ENCODE measurements at places on chromosomes 12 and 14.

DNA sequence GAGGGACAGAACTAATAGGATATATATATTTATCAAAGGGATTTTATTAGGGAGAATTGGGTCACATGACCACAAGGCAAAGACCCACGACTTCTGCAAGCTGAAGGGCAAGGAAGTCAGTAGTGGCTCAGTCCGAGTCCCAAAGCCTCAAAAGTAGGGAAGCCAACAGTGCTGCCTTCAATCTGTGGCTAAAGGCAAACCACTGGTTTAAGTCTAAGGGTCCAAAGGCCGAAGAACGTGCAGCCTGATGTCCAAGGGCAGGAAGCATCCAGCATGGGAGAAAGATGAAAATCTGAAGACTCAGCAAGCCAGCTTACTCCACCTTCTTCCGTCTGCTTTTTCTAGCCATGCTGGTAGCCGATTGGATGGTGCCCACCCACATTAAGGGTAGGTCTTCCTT is 157.9 kb upstream of the CRY1 start:
- no peak for DNase-seq

DNA sequence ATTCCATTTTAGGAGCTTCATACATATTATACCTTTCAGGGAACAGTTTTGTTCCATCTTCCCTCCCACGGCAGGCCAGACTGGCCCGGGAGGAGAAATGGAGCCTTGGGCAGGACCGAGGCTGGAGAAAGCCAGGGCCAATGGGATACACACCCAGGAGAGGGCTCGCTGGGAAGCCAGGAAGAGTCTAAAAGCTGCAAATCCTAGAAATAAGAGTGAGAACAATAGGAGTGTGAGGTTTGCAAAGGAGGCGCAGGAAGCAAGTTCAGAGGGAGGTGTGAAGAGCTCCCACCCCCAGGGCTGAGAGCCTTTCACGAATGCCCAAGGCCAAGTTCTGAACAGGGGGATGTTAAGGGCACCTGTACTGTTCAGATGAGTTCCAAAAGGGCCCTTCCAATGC is 67.5 kb upstream of the CPSF6 start:
- DNase-seq = no peak

GRCh38 chr14:29005647-29006046 is 239.1 kb downstream of the FOXG1 start:
- no peak for DNase-seq

GRCh38 chr12:45131506-45131905 is 80.6 kb upstream of the DBX2 start:
- DNase-seq = no peak

DNA sequence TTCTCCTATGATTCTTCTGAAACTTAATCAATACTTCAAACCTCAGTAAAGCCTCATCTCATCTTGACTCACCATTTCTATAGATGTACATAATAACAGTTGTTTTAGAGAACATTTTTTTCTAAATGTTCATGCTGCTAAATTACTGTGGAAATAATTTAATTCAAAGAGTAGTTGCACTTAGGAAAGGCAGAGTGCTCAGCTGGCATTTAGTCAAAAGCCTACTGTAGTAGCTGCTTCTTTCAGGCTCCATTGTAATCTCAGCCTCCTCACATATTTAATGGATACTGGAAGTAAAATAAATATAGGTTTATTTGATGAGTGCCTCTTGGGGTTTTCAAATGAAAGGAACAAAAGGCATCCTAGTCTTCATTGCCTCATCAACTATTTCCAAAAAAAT is 325.0 kb downstream of the CCER1 start:
- DNase-seq = no peak

GRCh38 chr12:19026614-19027488 is 102.7 kb upstream of the PLEKHA5 start:
- no peak for DNase-seq

DNA sequence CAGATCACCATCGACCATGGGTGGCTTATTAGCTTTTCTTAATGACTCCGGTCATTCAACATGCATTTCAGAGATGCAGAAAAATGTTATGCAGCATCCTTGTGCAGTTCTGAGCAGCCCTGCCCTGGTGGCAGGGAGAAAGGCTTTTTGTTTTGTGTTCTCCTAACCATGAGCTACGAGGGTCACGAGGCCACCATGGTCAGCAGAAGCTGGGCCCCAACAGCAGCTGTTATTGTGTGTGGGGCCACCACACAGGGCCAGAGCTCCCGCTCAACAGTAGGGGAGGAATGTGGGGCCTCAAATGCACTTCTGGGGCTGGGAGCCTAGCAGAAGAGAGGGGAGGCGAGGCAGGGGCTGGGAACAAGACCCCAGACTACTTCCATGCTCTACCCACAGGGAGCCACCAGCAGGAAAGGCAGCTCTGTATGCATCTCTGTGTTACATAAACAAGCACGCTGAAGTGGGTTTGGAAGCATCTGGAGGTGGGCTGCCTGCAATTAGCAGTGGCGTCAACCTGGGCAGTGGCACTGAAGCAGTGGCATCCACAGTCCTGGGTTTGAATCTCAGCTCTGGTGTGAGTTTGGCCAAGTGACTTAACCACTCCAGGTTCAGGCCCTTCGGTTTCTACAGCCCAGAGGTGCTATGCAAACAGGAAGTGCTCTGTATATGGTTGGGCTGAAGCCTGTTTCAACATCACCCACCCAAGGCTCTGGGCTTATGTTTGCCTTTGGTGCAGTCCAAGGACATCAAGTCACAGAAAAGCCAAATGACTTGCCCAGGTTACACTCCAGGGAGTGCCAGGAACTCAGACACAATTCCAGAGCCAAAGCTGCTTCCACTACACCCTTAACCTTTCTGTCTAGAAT is 16.3 kb downstream of the GLTP start:
- no peak for DNase-seq

GRCh38 chr12:95522692-95523091 is 28.6 kb downstream of the USP44 start:
- DNase-seq = no peak

DNA sequence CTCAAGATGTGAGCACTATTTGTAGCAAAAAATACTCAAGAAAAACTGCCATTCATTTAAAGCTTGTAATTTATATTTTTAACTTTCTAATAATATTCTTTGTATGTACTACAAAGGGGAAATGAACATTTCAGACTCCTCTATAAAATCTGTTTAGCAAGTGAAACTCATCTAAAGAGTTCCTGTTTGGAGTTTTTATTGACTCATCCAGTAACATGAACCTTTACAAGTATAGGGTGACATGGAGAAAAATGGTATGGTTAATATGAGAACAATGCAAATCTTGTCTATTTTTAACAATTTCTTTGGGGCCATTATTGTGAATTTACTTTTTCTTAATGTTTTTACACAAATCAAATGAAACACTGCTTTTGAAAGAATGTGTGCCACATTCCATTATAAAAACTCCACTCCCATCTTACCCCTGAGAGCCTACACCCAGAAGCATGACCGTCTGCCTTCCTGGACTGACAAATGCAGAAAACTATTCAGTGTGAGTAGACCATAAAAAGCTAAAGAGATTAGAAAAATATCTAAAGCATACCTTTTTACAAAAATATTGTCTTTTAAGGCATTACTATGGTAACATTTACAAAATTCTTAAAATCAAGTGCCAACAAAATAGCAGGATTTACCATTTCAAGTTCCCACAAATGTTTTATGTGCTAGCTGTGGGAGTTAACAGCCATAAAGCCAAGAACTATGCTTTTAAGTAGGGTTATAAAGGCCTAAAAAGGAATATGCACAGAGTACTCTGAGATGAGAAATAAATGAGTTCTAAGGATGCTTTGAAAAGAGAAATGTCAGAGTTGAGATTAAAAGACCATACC is 144.0 kb downstream of the ADAMTS20 start:
- DNase-seq = peak; percentile 44
